Aorta (tissue), 5 donors: ENCODE measurements at places on chromosomes 16 and 17. TPM values are rescaled to one million over a fixed set of nuclear protein-coding genes. Genes with fewer than 3 reads are reported as not detected.

MLST8 gene
- total RNA-seq = 19.9 TPM

PMFBP1 gene
- 1.0 TPM for total RNA-seq

DNA sequence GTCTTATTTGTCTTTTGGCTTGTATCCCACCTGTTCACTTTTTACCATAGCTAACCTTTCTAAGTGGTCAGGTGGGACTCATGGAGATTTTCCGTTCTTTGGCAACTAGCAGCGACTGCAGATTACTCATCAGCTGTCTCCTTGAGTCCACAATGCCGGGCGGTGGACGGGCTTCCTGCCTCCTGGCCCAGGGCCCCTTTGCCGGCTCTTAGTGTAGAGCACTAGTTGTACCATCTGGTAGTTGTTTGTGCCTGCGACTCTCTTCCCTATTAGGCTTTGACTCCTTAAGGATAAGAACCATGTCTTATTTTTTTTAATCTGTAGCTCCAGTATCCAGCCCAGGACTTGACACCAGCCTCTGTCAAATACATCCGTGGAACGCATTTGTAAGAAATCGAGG is 399.9 kb downstream of the WWOX start:
- no peaks in the 10 kb centered on the region for H3K27me3 ChIP-seq
- H3K27ac ChIP-seq = no peak overlapping the region
- no peak overlapping the region for H3K4me3 ChIP-seq

DNA sequence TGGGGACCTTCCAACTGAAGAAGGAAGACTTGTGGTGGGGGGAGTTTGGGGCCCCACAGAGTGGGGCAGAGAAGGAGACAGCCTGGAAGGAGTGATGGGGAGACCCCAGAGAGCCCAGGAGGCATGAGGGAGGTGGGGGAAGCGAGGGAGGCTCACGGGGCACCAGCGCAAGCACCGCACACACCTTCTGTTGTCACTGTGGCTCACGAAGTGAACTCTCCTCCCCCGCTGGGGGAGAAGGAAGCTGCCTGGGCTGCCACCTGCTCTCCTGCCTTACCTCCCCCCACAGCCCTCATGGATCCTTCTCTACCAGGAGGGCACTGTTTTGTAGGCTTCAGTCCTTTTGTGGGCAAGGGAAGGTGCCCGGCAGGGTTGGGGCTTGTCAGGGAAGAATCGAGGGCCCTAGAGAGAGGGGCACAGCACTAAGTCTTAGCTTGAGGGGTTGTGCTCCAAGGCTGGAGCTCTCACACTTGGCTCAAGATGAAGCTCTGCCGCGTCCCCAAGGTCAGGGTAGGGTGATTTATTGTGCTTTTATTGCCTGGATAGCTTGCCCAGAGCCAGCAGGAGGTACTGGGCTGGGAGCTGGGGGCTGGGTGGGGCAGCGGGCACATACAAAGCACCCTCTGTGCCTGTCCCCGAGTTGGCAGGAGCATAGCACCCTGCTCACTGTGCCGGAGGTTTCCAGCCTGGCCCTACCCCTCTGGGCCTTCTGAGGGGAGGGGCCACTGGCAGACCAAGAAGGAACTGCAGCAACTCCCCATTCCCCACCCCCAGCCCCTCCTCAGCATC is 4.6 kb upstream of the STARD3 start:
- no peak for DNase-seq
- H3K4me1 ChIP-seq = no peaks in the 10 kb centered on the region
- no peak overlapping the region for H3K27ac ChIP-seq
- no peaks in the 10 kb centered on the region for H3K27me3 ChIP-seq
- no peaks in the 10 kb centered on the region for H3K36me3 ChIP-seq

CD300A gene
- total RNA-seq = 10.3 TPM
